Iris pigment epithelial cell (primary cell): ENCODE measurements at places on chromosomes 11 and 22.

GRCh38 chr11:25615069-25615468 is 716.9 kb upstream of the ANO3 start:
- no peak for DNase-seq

DNA sequence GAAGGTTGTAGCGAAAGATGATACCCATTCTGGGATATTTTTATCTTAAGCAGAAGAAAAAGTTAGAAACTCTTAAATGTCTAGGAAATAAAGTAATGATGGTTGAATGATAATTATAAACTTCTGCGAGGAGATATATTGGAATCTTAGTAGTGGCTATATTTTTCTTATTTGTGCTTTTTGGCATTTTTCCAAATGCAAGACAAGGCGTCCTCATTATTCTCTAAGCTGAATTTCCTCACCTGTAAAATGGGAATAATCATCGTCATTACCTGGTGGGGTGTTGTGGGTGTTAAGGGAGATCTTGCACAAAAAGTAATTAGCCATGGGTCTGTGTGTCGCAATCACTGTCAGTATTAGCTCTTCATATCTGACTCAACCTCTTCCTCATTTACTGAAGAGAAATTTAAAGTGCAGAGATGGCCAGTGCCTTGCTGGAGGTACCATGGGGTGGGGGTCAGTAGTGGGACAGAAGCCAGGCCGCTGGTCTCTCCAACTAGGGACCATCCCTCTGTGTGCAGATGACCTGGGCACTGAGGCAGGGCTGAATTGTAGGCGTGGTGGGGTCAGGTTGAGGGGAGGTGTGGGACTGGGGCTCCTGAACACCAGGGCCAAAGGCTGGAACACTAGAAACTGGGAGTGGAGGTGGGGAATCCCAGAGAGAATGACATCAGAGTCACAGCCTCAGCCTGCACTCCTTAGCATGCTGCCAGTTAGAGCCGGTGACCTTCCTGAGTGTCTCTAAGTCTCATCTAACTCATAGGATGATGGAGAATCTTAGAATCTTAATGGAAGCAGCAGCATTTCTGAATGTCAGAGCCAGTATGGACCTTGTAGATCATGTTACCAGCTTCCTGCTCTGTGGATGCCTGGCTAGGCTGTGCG is 4.1 kb downstream of the PITPNM1 start:
- peak; percentile 9 for DNase-seq

- DNase-seq: peak; percentile 62
Observed at GRCh38 chr22:45544588-45545170, 42.0 kb downstream of the FBLN1 start.

GRCh38 chr11:62981743-62982142 is 3.0 kb downstream of the SLC22A6 start:
- DNase-seq: no peak

DNA sequence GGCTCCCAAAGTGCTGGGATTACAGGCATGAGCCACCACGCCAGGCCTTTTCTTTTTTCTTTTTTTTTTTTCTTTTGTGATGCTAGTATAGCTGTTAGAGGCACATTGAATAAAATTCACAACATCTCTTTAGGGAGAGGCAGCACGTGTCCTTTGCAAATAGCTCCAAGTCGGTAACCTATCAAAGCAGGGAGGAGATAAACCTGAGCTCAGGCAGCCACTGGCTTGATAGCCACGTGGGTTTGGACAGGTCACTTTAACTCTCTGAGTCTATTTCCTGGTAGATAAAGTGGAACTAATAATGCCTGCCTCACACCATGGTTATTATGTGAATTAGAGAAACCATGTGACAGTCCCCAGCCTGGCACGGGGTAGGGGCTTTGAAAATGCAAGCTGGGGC is 43.1 kb upstream of the ATXN10 start:
- DNase-seq: no peak

DNA sequence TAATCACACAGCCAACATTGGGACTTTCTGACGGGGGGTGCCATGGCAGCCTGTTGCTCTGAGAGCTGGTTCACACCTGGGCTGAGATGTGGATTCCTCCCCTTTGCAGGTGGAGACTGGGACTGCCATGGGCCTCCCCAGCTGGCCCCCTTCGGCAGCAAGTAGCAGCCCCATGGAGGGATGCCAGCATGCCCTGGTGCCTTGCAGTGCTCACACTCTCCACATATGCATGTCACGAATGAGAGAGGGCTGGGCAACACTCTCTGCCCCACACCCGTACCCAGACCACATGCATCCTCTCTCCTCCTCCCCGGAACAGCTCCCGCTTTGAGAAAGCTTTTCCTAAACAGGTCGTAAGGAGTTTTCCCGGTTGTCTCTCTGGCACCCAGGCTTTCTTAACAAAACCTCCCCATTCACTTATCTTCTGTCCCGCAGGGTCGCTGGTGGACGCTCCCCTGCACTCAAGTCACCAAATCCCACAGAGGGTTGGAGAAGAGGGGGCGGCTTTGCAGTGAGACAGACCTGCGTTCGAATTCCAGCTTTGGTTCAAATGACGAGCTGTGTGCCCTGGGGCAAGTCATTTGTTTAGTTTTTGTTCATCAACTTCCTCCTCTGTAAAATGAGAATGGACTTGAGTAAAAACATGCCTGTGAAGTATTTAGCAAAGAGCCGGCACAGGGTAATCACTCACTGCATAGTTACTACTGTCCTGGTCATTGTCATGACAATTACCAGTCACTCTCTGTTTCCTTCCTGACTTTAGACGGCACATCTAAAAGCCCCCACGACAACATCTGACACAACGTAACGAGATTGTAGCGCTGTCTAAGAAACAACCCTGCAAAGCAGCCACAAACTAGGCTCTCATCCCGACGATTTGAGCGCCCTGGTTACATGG is 231.3 kb upstream of the B3GAT1 start:
- no peak for DNase-seq

GRCh38 chr11:111870522-111870885 is 877 bp downstream of the ALG9 start:
- DNase-seq: no peak

GRCh38 chr11:95104121-95104830 is 14.6 kb downstream of the ENDOD1 start:
- no peak for DNase-seq

DNA sequence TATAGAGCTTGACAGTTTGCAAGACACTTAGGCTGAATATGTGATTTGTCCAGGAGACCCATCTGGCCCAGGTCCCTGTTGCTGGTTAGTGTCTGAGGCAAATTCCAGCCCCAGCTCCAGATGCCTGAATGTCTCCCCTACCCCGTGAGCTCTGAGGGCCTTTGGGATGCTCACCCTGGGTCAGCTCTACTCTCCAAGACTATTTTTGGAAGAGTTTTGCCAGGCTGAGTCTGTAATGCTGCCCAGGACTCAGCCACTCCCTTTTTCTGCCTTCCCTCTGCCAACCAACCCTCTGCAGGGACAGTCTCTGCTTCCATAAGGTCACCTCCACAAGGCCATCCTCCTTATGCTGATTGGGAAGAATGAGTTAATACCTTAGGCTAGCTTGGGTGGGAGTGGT is 66.3 kb downstream of the CABIN1 start:
- no peak for DNase-seq

- DNase-seq: peak; percentile 95
Observed at GRCh38 chr11:12539572-12539971, 134.6 kb upstream of the TEAD1 start.

- DNase-seq: no peak
Observed at GRCh38 chr11:108618529-108618928, 25.0 kb upstream of the EXPH5 start.

DNA sequence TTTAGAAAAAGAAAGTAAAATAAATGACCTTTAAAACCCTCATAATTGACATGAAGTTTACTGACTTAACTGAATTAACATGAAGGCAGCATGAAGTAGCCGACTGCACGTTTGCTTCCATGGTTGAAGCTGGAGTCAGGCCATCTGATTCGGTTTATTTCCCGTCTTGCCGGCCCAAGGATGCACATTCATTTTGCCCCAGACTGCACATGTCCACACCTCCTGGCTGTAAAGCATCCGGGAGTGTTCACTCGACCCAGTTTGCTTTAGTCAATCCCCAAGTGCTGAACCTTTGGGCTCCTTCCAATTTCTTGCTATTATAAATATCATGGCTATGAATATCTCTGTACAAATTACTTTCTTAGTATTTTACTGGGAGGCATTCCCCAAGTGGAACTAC is 17.7 kb upstream of the TUB start:
- DNase-seq: peak; percentile 72

DNA sequence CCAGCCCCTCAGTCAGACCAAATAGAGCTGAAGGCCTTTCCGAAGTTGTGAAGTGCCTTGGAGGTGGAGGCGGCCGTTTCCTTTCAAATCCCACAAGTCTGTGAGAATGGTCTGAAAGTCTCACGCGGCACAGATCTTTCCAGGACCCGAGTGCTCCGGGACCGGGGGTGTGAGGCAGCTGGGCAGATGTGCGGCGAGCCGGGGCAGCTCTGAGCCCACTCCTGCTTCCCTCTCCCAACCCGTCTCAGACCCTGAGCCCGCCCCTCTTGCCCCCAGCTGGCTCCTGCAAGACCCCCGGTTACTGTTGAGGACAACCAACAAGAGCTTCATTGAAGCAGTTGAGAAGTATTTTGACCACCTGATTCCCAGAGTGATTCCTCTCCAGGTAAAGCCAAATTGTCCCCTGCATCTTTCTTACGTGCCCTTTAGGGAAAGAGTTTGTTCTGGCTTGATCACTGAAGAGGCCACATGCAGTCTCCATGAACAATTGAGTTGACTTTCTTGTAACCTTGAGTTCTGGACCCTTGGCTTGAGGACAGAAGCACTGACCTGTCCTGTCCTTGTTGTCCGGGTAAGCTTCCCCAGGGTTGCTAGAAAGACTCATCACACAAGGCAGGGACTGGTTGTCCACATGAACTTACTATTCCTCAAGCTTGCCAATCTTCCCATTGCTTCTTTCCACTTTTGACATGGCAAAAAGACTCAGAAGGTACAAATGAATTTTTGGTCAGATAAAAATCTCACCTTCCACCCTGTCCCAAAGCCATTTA is 7.5 kb downstream of the GLB1L3 start:
- DNase-seq: no peak

- DNase-seq: no peak
Observed at GRCh38 chr11:134794192-134794591, 382.1 kb upstream of the B3GAT1 start.

- peak; percentile 78 for DNase-seq
Observed at GRCh38 chr11:57776031-57776521, 14.5 kb downstream of the CTNND1 start.

DNA sequence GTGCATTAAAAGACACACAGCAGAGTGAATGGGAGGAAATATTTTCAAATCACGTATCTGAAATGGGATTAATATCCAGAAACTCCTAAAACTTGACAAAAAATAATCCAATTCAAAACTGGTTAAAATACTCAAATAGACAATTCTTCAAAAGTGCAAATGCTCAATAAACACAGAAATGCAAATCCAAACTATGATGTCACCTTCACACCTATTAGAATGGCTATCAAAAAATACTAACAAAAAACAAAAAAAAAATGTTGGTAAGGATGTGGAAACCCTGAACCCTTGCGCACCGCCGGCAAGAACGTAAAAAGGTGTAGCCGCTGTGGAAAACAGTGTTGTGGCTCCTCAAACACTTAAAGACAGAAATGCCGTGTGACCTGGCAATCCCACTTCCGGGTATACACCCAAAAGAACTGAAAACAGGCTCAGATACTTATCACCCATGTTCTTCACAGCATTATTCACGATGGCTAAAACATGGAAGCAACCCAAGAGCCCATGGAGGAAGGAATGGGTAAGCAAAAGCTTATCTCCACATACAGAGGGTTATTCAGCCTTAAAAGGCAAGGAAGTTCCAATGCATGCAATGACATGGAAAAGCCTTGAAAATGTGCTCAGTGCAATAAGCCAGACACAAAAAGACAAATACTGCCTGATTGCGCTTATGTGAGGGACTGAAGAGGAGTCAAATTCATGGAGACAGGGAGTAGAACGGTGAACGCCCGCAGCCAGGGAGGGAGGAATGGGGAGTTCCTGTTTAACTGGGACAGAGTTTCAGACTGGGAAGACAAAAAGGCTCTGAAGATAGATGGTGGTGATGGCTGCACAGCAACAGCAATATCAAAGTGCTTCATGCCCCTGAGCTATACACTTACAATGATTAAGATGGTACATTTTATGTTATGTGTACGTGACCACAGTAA is 19.6 kb downstream of the BRD1 start:
- DNase-seq: no peak

DNA sequence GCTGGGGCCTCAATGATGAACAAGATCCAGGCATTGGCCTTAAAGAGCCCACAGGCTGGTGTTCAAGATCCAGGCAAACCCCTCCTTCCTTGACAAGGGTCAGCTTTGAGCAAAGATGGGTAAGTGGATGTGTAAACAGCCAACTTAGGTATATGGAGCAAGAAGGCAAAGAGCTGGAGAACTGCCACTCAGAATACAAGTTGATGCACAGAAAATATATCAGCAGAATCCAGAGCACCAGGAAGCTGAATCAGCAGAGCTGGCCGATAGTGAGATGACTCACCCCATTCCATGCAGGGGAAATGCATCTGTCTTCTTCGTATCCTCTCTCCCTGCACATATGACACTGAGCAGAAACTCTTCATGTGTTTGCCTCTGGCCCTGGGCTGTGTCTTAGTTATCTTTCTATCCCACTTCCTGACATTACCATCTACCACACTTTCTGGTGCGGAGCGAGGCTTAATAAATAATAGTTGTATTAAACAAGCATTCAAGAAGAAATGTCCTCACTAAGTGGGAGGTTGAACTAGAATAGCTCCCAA is 57.8 kb downstream of the ENDOD1 start:
- peak; percentile 94 for DNase-seq

DNA sequence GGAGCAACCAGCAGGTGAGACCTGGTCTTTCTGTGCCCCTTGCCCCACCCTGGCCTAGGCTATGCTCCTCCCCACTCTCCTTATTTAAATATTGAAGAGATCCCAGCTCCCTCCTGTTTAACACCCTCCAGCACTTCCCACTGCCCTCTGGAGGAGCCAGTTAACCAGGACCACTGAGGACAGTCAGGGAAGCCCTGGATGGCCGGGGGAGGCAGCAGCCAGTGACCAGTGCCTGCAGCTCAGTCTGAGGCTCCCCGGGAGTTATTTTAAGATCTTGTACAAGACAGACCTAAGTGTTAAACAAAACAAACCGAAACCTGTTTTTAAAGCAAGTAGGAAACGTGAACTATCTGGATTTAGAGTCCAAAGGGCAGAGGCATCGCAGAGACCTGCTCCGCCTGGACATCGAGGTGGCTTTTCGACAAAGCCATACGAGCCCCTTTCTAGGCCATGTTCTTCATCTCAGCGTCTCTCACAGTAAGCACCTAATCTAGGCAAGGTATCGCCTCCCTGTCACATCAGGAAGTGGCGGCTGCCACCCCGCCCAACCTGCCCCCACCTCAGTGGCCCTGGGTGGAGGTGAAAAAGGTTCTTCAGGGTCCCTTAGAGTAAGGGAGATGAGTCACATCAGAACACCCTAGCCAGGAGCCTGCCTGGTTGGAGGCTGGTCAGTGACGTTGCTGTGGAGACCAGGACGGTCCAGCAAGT is 35.2 kb downstream of the TRMU start:
- DNase-seq: no peak

GRCh38 chr11:26622181-26622580 is 50.1 kb upstream of the MUC15 start:
- DNase-seq: no peak
